ENCODE measurements at places on chromosomes 3 and 15. TPM values are rescaled to one million over a fixed set of nuclear protein-coding genes. Genes with fewer than 3 reads are reported as not detected.

- no peak for DNase-seq
Observed at GRCh38 chr15:33959844-33960548, 8.3 kb upstream of the CHRM5 start.

The MST1R gene
- total RNA-seq = not detected

- no peak for DNase-seq
Observed at GRCh38 chr15:45179221-45179985, 8.4 kb downstream of the SHF start.

The CACNA2D3 gene
- total RNA-seq = 0.36 TPM

DNA sequence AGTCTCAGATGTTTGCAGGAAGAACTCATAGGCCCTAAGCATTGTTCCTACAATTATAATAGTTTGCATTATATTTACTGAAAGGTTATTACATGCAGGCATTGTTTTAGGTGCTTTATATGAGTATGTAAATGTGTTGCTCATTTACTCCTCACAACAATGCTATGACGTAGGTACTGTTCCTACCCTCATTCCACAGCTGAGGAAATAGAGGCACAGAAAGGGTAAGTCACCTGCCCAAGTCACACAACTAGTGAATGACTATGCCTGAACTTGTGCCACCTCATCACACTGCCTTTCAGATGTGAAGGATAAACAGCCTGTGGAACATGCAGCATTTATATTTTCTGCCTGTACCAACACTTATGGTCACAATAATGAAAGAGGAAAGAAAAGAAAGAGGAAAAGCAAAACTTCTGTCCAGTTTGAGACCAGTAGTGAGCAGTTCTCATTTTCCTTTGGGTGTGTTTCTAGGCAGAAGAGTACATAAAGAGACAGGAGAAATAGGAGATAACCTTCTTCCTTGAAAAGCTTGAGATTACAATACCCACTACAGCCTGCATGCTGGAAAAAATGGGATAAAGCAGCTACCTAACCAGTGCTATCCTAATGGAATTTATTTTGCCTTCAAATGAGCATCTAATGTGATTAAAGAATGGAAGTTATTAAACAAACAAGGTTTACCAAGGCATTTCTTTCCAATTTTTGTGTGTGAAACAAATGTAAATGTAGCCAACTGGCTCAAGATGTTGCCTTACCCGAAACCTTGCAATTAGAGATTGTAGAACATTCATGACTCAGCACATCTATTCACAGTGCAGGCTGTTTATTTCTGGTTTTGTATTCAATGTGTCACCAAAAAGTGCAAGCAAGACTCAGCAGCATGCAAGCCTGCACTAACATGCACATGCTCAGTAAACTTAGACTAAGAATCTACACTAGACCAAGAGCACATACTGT, 20.5 kb upstream of the ENTPD3 start:
- DNase-seq = peak; percentile 3
